ENCODE measurements at places on chromosomes 6 and 20.
A peak's percentile ranks its signal among the peaks of the same experiment; 100 is the strongest.

DNA sequence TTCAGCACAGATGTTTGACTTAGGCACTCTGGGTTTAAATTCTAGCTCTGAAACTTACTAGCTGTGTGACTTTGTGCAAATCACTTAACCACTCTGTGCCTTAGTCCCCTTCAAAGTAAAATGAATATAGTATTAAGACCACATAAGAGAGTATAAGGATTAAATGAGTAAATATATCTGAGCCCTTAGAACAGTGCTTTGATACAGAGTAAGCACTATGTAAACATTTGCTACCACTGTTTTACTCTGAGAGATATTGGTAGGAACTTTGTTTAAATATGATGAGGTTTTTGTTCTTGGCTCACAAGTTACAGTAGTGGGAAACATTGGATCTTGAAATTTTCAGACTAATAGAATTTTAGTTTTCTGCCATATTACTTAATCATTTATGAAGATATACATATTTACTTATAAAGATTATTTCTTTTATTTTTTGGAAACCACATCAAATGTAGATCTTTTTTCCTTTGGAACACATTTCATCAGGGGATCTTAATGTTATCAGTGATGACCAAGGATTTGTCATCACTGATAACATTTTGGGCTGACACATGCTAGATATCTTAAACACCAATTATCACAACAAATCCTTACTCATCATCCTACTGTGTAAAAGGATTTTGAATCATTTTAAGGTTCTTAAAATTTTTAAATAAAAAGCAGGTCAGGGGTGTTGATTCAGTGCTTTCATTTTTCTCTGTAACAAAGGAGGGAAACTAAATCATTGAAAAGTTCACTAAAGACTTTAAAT is 226.2 kb downstream of the EYA4 start:
- DNase-seq, result no peak

DNA sequence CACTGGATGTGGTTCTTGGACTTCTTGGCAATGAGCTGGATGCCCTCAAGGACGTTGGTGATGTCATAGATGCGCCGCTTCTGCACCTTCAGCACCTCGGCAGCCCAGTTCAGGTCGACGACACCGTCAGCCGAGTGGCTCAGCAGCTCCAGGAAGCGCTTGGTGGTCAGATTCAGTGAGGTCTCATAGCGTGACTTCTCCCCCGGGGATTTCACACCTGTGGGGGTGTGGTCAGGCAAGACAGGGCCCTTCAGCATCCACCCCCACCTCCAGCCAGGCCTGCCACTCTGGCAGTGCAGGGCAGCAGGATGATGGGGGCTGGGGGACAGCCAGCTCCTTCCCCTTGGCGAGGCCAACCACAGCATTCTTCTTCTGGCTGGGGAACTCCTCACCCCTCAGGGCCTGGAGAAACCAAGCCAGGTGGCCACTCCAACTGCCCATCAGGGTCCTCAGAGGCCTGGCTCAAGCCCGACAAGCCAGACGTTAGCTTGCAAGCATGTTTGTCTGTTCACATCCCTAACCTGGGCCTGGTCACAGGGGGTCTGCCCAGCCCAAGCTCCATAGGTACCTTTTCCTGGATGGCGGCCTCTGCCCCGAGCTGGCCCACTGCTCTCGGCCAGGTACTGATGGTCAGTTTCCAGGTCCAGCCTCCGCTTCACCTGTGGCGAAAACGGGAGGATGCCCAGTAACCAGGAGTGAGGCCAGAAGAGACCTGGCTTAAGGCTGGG is 5.7 kb upstream of the NECAB3 start:
- no peak for DNase-seq

GRCh38 chr20:21353236-21353635 is 44.1 kb downstream of the NKX2-4 start:
- no peak for DNase-seq

GRCh38 chr20:25039697-25040437 is 18.1 kb downstream of the ACSS1 start:
- peak; percentile 33 for DNase-seq

DNA sequence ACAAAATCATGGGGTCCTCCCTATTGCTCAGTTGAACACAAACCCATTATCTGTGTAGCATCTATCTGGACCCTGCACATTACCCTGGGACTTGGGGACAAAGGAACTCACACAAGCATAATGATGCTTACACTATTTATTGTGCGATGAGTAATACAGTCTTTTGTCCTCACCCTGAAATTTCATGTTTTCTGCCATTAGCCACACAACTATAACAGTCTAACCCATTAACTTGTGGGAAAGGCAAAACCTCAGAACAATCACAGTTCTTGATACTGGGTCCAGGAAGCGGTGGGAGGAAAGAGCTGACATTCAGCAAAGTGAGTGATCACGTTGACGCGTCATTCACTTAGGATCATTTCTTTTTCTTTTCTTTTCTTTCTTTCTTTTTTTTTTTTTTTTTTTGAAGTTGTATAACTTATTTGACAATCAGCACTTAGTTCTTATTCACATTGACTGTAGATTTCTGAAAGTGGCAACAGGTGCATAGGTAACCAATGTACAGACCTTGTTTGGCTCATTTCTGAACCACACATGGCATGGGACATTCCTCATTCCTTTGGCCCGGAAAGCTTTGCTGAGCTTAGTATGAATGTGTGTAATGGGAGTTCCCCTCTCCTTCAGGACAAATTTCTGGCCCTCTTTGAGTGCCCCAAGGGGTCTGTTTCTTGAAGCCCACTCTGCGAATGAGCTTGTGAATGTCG is 94.8 kb upstream of the CNKSR3 start:
- DNase-seq, result peak; percentile 42

DNA sequence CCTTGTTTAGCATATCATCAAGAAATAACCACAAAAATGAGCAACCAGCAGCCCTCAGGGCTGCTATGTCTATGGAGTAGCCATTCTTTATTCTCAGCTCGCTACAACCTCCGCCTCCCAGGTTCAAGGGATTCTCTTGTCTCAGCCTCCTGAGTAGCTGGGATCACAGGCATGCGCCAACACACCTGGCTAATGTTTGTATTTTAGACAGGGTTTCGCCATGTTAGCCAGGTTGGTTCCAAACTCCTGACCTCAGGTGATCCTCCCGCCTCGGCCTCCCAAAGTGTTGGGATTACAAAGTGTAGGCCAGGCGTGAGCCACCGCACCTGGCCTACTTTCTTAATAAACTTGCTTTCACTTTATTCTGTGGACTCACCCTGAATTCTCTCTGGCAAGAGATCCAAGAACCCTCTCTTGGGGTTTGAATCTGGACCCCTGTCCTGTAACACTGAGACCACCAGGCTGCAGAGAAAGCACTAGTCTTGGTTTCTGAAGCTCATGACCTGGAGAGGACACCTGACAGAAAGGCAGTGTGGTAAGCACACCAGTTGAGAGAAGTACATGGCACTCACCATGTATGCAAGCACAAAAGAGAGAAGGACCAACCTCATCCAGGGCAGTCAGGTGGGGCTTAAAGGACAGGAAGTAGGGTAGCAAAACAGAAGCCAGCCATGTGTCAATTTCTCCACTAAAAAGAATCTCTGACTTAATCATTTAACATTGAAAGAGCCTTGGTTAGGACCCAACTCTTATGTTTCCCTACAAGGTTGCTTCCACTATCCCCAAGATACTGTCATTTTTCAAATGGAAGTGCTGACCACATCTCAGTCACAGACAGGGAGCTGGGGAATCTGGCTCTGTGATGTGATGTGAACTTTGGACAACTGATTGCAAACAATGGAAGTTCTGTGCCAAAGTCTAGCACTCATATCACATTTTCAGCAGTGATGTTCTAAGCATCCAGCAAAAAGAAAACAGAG is 97.4 kb upstream of the DST start:
- no peak for DNase-seq

Measured in NCI-H69 (cell line).